GM18507 (cell line): ENCODE measurements at places on chromosomes 5 and 9.

GRCh38 chr5:139897982-139898381 is 102.4 kb downstream of the PSD2 start:
- no peak for DNase-seq

- DNase-seq: no peak
Measured at GRCh38 chr9:81822301-81822865, 105.8 kb upstream of the SPATA31D4 start.

- DNase-seq: peak; percentile 69
Measured at GRCh38 chr9:98848450-98849149, 41.1 kb downstream of the GALNT12 start.

GRCh38 chr9:68979538-68980314 is 34.2 kb downstream of the PRKACG start:
- DNase-seq: no peak

GRCh38 chr5:71883742-71884103 is 164.6 kb downstream of the CARTPT start:
- DNase-seq: no peak

- no peak for DNase-seq
Measured at GRCh38 chr5:88144219-88145001, 124.2 kb downstream of the TMEM161B start.

GRCh38 chr5:17340379-17340778 is 122.9 kb downstream of the BASP1 start:
- DNase-seq: no peak

- no peak for DNase-seq
Measured at GRCh38 chr9:121316852-121317373, 49.0 kb downstream of the GSN start.

- no peak for DNase-seq
Measured at GRCh38 chr9:97510797-97511654, 9.6 kb downstream of the TMOD1 start.

DNA sequence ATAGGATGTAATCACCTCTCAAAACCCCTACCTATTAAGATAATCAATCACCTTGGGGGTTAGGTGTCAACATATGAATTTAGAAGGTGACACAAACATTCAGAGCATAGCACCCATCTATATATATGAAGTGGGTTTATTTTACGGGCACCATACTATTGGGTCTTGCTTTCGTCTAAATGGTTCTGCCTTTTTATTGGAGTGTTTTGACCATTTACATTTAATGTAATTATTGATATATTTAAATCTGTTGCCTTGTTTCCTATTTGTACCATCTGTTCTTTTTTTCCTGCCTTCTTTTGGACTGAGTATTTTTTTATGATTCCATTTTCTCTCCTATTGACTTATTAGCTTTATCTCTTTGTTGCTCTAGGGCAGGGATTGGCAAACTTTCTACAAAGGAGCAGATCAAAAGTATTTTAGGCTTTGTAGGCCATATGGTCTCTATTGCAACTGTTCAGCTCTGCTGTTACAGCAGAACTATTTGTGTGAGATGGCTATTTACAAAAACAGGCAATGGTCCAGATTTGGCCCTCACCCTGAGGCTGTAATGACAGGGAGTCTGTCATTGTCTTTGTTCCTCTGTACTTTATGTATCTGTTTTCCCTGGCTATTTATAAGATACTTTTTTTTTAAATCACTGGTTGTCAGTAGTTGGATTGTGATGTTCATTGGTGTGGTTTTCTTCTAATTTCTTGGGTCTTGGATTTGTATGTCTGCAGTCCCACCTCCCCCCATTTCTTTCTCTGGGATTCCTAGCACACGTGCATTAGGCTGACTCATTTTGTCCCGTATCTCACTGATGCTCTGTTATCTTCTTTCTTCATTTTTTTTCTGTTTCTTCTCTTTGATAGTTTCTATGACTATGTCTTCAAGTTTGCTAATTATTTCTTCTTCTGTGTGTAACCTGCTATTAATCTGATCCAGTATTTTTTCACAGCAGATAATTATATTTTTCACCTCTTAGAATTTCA is 127.1 kb downstream of the DAB2IP start:
- DNase-seq: no peak

DNA sequence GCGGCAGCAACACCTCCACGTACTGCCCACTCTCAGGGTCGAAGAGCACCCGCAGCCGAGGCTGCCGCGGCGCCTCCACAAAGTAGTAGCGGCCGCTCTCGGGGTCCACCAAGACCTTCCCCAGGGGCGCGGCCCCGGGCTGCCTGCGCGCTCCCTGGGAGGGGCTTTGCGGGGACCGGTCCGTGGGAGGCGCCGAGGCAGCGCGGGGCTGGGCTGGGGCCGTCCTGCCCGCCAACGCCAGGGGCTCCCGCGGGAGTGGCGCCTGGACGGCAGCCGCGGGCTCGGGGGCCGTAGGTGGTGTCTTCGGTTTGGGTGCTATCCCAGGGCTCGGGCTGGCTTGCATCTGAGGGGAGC is 2.6 kb upstream of the MZB1 start:
- DNase-seq: no peak

- peak; percentile 70 for DNase-seq
Measured at GRCh38 chr9:129610473-129611306, 10.2 kb downstream of the C9orf50 start.

GRCh38 chr5:14071433-14071832 is 71.7 kb upstream of the TRIO start:
- DNase-seq: no peak

DNA sequence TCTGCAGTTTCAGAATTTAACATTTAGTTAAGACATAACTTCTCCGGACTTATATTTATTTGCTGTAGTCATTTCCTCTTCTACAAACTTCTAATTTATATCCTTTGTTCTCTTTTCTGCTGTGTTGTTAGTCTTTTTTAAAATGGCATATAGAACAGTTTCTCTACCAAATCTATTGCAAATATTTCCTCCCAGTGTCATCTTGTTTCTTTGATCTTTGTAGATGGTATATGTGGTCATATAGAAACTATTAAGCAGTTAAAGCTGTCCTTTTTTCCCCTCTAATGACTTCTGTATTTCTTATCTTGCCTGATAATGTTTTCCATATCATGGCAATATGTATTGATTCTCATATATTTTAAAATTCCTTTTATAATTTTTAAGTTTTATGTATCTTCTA is 264.5 kb downstream of the MCTP1 start:
- DNase-seq: no peak

GRCh38 chr9:19188771-19189170 is 41.7 kb upstream of the DENND4C start:
- no peak for DNase-seq

DNA sequence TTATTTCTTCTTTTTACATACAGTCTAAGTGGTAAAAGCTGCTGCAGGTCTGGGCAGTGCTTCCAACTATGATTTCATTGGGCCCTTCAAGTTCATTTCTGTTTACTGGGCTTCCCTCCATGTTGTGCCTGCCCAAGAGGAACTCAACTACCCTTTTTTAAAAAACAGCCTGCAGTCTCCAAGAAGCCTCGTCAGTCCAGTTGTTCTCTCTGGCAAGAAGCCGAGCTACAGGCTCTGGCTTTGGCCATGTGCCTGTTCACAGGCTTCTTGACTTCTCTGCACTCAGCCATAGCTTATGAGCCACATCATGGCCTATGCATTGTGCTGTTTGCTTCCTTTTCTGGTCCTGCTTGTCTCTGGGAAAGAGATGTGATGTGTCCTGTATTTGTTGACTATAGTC is 119.7 kb upstream of the PJA2 start:
- no peak for DNase-seq

DNA sequence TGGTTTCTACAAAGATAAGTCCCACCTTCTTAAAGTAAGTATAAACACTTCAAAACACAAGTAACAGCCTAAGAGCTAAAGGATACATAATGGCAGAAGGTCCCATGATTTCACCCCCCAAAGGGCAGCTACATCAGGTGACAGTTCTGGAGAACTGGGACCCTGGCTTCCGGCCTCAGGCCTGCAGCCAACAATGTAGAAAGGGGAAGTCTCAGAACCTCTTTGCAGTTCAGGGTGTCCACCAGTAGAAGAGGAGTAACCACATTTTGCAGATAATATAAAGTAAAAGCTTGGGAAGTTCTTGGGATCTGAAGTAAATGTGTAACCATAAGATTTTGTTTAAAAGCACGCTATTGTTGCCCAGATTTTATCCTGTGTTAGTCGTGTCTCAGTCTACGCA is 267.4 kb upstream of the VLDLR start:
- DNase-seq: no peak

DNA sequence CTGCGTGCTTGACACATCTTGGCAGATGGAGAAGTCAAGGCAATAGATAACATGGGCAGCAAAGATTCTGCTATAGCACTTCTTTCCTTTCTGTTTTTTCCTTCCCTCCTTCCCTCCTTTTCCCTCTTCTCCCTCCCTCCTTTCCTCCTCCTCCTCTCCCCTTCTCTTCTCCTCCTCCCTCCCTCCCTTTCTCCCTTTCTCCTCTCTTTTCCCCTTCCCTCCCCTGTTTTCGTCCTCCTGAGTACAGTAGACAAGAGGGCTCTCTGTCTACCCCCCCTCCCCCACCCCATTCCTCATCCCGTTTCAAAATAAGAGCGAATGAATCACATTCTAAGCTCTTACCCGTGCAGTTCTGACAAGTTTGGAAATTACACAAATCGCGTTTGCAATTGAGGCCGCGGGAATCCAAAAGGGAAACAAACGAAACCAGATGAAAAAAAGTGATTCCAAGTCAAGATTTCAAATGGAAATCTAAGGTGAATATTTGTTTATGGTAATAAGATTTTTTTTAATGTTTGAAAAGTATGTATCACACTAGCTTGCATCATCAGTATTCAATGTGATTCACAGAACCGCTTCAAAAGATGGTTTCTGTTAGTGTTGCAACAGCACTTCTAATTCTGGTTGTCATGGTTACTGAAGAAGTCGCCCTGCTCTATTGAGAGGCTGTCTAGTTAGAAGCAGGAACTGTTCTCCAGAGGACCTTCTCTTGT is 1.3 kb downstream of the NIM1K start:
- peak; percentile 50 for DNase-seq

DNA sequence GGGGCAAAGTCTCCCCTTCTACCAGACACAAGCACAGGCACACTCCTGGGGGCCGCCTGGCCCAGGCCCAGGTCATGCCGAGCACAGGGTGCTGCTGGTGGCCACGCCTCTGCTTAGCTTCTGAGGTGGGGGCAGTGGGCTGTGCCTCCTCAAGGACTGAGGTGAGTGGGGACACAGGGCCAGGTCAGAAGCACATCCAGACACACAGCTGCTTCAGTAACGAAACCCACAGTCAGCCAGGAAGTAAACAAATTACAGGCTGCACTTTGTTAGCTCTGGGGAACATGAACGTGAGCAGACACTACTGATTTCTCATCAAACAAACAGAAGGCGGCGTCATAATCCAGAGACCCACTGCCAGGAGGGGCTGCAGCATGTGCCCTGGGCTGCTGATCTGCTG is 192.4 kb downstream of the HSPA4 start:
- DNase-seq: no peak

GRCh38 chr5:7976411-7977190 is 107.7 kb downstream of the MTRR start:
- DNase-seq: no peak

DNA sequence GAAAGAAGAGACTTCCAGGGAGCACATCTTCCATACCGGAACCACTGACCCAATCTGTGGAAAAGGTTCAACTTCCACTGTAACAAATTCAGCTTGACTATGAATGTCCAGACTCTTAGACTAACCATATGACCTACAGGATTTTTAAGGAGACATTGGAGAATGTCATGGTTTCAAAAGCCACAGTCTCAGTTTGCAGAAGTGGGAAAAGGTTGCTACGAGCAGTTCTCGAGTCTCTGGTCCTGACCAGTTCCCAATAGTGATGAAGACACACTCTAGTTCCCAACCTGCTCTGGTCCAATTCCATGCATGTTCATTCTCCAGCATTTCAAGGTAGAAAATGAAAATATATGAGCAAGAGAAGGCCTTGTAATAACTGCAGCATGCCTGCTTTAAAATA is 158.0 kb downstream of the MAPKAP1 start:
- DNase-seq: no peak

GRCh38 chr5:93503598-93504067 is 77.4 kb downstream of the NR2F1-AS1 start:
- DNase-seq: no peak

DNA sequence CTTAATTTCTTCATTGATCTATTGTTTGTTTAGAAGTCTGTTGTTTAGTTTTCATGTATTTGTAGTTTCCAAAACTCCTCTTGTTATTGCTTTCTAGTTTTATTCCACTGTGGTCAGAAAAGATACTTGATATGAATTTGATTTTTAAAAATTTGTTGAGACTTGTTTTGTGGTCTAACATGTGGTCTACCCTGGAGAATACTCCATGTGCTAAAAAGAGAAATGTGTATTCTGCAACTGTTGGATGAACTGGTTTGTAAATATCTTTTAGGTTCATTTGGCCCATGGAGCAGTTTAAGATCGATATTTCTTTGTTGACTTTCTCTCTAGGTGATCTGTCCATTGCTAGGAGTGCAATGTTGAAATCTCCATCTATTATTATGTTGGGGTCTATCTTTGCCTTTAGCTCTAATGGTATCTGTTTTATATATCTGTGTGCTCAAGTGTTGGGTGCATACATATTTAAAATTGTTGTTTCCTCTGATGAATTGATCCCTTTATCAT is 150.6 kb upstream of the ATP10B start:
- no peak for DNase-seq

DNA sequence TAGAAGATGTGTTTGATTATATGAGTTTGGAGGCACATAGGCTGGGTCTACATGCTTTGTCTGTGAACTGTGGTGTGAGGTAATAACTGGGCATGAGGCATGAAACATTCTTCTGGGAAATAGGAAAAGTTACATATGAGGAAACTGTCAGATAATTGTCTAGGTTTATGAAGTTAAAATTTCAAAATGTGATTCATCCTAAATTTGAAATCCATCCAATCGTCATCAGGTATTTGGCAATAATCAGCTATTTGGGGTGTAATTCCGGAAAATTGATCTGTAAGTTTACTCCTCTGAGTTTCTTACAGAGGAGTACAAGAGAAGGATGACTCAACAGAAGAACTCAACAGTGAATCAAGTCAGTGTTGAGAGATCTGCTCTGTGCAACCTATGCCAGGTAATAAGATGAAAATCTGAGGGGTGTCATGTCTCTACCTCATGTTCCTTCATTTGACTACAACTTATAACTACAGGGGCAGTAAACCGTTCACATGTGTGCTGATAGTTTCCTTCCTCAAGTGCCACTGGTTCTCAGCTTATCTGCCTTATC is 1171.6 kb upstream of the CDH18 start:
- DNase-seq: no peak

DNA sequence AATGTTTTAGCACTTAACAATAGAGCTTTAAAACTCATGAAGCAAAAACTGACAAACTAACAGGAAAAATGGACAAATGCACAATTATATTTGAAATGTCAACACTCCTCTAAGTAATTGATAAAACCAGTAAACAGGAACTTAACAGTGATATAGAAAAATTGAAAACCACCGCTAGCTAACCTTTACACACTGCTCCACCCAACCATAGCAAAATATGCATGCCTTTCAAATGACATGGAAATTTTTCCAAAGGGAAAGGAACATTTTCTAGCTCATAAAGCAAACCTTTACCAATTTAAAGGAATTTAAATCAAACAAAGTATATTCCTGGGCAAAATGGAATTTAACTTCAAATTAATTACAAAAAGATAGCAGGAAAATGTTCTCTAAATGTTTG is 109.2 kb downstream of the ADAMTS19 start:
- DNase-seq: no peak
